ENCODE measurements at places on chromosomes 13 and 19.
A peak's percentile ranks its signal among the peaks of the same experiment; 100 is the strongest.

GRCh38 chr13:113557013-113557412, 27.5 kb upstream of the TFDP1 start:
- no peak for DNase-seq

- peak; percentile 25 for DNase-seq
These were observed 32.2 kb downstream of the ANKRD27 start for GRCh38 chr19:32642771-32643170.

- no peak for DNase-seq
These were observed 270.2 kb downstream of the IRS2 start for GRCh38 chr13:109516186-109516585.

DNA sequence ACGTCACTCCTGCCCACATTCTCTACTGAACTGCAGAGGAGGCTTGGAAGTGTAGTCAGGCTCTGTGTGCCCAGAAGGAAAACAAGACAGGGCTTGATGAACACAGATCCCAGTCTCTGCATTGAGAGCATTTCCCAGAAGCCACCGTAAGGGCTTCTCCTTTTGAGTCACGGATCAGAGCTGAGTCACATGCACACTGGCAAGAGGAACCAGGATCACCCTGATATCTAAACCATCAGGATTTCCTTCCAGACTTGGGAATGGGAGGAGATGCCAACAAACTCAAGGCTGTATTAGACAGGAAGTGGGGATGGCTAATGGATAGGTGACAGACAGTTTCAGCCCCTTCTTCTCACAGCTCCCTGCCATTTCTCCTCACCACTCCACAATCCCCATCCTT, 17.7 kb upstream of the FBXO17 start:
- DNase-seq = no peak

- DNase-seq = no peak
These were observed 15.6 kb upstream of the NANOS3 start for GRCh38 chr19:13861392-13861713.

GRCh38 chr19:4557971-4558941, 1.2 kb downstream of the SEMA6B start:
- DNase-seq = peak; percentile 18

GRCh38 chr19:13260883-13261653, 110.9 kb downstream of the IER2 start:
- DNase-seq = no peak

DNA sequence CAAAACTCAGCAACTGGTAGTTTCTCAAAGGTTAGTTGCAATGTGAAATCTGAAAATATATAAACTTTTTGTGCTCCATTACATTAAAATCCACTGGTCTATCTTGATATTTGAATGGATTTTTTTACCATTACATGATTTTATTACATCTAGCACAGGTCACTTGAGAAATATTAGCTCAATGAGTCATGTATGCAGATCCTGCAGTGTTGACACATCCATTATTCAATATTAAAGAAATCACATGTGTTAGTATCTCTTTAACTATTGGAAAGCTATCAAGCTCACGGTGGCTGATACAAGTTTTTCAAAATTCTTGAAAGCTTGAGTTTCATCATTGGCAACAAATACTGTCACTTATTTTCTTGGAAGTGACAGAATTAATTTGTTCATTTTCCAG, 373.9 kb upstream of the TSHZ3 start:
- DNase-seq = no peak

DNA sequence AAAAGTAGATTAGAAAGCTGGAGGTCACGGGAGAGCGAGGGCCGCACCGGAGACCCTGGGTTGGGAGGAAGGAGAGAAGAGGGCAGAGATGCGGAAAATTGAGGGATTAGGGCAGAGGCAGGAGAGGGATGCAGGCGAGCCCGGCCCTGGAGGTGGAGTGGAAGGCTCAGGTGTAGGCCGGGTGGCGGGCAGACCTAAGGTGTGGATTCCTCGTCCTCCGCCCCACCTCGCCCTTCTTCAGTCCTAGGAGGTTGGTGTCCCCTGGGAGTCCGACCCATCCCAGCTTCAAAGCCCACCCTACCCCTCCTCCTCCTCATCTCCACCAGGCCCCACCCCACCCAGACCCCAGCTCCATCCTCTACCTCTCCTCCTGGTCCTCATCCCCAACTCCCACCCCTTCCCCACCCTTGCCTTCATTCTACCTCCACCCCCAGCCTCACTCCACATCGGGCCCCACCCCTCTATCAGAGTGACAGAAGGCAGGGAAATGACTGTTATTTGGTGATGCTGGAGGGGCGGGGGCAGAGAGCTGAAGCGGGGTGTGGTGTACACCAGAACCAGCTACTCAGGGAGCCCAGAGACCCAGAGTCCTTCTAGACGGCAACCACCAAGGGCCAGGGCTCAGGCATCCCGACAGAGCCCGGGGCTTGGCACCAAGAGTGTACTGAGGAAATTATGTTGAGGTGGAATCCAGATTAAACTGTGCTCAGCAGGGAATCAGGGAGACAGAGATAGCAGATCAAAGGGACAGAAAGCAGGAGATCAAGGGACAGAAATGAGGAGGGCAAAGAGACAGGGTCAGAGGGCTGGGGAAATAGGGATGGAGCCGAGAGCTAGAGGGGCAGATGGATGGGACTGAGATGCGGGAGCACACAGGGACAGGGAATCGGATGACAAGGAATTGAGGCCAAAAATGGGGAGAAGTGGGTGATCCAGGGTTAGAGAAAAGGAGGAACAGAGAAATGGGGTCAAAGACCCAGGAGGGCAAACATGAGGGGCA, 6.4 kb downstream of the ERFL start:
- DNase-seq = no peak

- DNase-seq = peak; percentile 82
These were observed 115.5 kb downstream of the CYSLTR2 start for GRCh38 chr13:48769107-48769704.

DNA sequence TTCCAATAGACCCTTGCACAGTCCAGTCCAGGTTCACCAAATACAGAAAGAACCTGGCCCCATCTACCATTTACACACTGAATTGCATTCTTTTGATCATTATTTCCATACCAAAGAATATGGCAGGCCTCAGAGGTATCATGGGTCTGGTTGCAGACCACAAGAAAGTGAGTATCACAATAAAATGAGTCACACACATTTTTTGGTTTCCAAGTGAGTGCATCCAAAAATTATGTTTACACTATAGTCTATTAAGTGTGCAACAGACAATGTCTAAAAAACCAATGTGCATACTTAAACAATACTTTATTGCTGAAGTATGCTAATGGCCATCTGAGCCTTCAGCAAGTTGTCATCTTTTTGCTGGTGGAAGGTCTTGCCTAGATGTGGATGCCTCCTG, 105.3 kb downstream of the SPACA7 start:
- DNase-seq = no peak

- DNase-seq = no peak
These were observed 6.3 kb downstream of the ARHGAP45 start for GRCh38 chr19:1073063-1073955.

GRCh38 chr13:112740502-112741131, 50.8 kb downstream of the ATP11A start:
- no peak for DNase-seq

DNA sequence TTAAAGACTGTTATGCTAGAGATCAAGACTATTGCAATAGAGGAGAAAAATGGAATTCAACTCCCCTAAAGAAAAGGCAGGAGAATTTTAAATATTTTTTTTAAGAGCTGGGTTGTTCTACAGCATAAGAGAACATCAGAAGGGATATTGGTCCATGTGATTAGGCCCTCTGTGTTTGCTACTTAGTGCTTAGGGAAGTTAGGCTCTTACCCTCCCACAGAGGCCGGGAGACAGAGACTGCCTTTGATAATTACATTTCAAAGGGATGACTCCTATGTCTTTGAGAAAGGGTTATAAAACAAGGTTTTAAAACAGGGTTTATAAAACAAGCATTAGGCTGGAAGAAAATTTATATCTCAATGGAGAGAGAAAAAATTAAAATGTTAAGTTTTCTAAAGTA, 1248.1 kb upstream of the PCDH20 start:
- DNase-seq = no peak

DNA sequence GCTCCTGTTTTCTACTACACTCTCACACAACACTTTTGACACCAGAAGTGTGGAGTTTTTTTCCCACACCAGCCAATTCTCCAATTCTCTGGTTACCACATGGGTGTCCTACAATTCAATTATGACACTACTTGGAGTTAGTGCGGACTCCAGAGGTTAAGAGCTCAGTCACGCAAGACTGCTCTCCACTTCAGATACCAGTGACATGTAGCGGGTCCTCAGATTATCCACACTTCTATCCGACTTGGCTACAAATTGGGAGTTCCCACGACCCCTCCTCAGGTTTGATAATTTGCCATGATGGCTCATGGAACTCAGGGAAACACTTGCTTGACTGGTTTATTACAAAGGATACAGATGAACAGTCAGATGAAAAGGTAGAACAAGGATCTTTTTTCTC, 32.9 kb downstream of the PAN3 start:
- no peak for DNase-seq

DNA sequence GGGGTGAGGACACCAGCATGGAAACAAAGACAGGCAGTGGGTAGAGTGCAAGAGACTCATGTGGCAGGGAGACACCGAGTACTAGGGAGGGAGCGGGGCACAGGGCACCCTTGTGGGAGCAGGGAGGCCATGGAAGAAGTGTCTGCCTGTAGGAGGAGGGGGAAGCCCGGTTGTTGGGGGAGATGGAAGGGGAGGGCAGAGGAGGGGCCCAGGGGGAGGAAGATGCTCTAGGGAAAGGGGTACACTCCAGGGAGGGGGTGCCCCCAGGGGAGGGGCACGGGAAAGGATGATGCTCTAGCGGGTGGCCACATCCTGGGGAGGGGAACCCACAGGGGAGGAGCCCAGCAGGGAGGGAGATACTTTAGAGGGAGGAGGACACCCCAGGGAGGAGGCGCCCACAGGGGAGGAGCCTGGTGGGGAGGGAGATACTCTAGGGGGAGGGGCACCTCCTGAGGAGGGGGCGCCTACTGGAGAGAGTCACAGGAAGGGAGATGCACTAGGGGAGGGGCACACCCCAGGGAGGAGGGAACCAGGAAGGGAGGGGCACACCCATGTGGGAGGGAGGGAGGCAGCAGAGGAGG, 24.9 kb downstream of the CPAMD8 start:
- peak; percentile 58 for DNase-seq

DNA sequence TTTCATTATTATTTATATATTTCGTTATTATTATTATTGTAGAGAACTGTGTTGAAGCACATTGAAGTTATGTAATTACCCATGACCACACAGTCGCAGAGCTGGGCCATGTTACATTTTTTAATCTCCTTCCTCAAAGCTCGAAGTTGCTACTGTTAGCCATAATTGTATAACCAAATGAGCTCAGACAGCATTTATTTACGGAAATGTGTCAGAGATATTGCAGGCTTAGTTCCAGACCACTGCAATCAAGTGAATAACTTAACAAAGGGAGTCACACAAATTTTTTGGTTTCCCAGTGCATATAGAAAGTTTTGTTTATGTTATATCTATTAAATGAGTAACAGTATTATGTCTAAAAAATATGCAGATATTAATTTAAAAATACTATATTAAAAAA, 147.1 kb upstream of the SLITRK1 start:
- no peak for DNase-seq

DNA sequence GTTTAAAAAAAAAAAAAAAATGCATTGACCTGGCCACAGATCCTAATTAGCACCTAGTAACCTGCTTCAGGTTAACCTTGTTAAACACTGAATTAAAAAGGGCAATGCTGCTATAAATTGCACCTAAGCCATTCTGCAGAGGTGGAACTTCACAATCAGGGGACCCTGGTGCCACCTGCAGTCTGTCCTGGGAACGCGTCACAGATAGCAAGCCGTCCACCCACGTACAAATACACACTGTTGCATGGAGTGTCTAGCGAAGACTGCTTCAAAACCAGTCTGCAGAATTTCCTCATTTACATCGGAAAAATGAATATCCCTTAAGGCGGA, 169.3 kb downstream of the COL4A1 start:
- no peak for DNase-seq

GRCh38 chr13:96821381-96821780, 172.9 kb downstream of the OXGR1 start:
- no peak for DNase-seq

GRCh38 chr19:30810726-30811125, 438.5 kb downstream of the ZNF536 start:
- no peak for DNase-seq

GRCh38 chr13:58963321-58963720, 1200.4 kb downstream of the DIAPH3 start:
- DNase-seq = no peak

GRCh38 chr13:27826379-27827353, 34.4 kb downstream of the GSX1 start:
- DNase-seq = peak; percentile 53

- peak; percentile 67 for DNase-seq
These were observed 4.6 kb downstream of the MIDN start for GRCh38 chr19:1252821-1253513.

DNA sequence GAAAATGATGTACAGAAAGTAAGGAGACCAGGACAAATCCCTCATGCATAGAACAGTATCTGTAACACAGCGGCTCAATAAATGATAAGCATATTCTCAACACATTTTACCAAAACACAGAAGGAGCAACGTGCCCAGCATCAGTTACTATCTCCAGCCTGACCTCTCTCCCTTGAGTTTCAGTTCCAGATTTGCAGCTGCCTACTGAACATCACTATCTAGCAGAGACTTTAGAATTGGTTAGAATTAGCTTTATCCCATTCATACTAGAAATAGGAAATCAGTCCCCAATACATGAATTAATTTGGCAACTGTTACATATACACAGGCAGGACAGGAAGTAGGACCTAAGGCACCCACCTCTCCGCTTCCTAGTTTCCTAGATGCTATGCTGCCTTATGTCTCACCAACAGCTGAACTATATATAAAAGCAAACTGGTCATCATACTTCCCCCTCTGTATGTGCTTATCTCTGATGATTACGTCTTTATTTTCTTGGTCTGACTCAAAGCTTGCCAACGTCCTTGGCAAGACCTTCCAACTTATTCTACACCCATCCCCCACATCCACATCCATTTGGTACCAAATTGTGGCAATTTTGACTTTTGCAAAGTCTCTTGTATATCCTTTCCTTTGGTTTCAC, 61.1 kb downstream of the SACS start:
- no peak for DNase-seq

GRCh38 chr19:38650911-38651584, 3.6 kb downstream of the ACTN4 start:
- DNase-seq = no peak

DNA sequence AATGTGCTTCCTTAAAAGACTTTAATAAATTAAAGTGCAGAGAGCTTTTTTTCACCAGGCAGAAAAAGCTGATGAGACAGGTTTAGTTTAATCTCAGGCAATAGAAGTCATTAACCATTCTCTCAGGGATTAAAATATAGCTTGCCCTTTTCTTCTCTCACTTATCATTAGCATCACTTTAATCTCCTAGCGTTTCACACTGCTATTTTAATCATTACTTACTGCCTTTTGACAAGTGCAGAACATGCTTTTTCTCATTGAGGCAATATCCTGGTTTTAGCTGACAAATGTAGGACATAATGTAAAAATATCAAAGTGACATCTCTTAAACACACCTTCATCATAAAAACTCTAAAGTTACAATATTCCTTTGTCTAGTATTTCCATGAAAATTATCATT, 94.6 kb downstream of the DACH1 start:
- no peak for DNase-seq

GRCh38 chr19:6725513-6726231, 5.2 kb upstream of the C3 start:
- no peak for DNase-seq

All from effector CD4-positive, alpha-beta T cell (primary cell).